ENCODE measurements at places on chromosomes 4 and X.
A peak's percentile ranks its signal among the peaks of the same experiment; 100 is the strongest.

- DNase-seq, result no peak
Measured at GRCh38 chr4:184315675-184316359, 98.1 kb upstream of the ENPP6 start.

- no peak for DNase-seq
Measured at GRCh38 chrX:153686711-153687110, 1.0 kb upstream of the SLC6A8 start.

DNA sequence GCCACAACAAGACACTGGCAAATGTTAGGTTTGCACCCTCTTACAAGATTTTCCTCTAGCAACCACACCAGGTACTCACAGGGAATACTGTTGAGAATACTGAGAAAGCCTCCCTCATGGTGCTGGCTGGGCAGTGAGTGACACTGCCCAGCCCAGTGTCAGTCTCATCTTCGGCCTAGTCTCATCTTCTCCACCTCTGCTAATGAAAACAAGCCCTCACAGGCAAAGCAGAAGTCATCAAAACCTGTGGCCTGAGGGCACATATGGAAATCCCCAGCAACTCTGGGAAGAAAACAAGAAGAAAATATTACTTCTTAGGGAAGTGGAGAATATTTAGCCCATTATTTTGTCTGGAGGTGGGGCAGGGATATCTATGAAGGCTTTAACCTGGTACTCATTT, 7.9 kb upstream of the ADAM29 start:
- DNase-seq, result no peak

DNA sequence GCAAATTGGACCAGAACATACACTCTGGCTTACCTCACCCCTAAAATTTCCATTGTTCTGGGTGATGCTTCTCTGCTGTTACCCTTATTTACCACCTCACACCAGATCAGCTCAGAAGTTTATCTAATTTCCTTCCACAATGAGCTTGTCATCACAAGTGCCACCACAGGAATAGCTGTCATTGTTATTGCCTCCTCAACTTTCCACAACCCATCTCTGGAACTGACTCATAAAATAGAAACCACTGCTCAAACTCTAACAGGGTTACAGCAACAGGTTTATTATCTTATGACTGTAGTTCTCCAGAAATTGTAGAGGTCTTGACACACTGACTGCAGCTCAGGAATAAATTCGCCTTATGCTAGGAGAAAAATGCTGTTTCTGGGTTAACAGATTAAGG, 52.7 kb downstream of the ZNF718 start:
- DNase-seq, result no peak

- peak; percentile 50 for DNase-seq
Measured at GRCh38 chr4:153266988-153267387, 62.7 kb downstream of the TRIM2 start.

DNA sequence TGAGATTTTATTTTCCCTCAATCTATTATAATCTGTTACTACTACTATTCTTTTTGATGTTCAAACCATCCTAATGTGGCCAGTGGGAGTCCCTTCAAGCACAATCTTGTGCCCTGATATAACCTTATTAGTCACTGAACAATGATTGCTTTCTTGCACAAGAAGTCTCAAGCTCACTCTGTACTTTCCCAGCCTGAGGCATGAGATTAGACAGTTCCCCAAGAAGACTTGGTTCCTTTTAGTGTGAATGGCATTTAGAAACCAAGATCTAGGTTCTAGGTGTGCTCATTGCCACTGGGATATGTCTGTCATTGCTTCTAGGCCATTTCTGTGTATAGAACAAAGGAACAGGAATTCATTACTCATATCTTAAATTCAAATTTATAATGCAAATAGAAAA, 28.0 kb upstream of the RBM41 start:
- peak; percentile 11 for DNase-seq

DNA sequence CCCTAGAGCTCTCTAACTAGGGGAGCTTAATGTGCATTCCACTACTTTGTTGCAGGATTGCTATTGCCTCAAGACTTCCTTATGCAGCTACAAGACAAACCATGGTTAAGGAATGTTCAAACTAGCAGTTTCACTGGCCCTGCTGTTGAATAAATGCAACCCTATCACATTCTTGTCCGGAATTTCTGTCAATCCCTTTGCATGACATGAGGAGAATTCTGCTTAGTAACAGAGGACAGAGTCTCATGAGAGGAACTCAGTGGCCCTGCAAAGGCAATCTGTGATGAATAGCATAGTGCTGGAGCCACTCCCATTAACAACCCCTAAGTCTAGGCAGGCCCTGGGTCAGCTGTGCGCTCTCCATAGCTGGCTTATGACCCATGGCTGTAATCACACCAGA, 30.7 kb upstream of the SGMS2 start:
- DNase-seq, result no peak

GRCh38 chr4:6180841-6181631, 19.3 kb downstream of the JAKMIP1 start:
- no peak for DNase-seq

GRCh38 chr4:106628586-106629267, 260.1 kb upstream of the GIMD1 start:
- DNase-seq, result no peak

GRCh38 chr4:38752941-38753806, 29.6 kb downstream of the TLR10 start:
- peak; percentile 96 for DNase-seq

- peak; percentile 21 for DNase-seq
Measured at GRCh38 chrX:102985192-102985591, 48.1 kb downstream of the RAB40AL start.

GRCh38 chr4:176443117-176443516, 123.4 kb downstream of the SPCS3 start:
- DNase-seq, result no peak

- DNase-seq, result no peak
Measured at GRCh38 chr4:186020106-186020792, 48.7 kb upstream of the TLR3 start.

DNA sequence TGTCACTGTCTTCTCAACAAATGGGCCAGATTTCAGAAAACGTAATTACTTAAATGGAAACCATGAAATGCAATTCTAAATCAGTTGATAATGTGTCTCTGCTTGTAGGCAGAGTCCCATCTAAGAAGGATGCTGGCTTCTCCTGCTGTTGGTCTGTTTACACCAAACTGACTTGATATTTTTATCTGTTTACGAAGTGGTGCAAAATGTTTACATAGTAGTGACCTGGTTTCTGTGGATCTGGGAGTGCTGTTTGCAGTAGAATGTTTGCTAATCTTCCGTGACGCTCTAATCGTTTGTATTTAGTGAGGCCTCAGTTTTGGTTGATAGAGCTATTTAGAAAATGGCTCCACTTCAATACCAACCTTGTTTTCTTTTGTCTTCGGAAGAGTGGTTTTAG, 213.5 kb downstream of the VEGFC start:
- DNase-seq, result no peak

DNA sequence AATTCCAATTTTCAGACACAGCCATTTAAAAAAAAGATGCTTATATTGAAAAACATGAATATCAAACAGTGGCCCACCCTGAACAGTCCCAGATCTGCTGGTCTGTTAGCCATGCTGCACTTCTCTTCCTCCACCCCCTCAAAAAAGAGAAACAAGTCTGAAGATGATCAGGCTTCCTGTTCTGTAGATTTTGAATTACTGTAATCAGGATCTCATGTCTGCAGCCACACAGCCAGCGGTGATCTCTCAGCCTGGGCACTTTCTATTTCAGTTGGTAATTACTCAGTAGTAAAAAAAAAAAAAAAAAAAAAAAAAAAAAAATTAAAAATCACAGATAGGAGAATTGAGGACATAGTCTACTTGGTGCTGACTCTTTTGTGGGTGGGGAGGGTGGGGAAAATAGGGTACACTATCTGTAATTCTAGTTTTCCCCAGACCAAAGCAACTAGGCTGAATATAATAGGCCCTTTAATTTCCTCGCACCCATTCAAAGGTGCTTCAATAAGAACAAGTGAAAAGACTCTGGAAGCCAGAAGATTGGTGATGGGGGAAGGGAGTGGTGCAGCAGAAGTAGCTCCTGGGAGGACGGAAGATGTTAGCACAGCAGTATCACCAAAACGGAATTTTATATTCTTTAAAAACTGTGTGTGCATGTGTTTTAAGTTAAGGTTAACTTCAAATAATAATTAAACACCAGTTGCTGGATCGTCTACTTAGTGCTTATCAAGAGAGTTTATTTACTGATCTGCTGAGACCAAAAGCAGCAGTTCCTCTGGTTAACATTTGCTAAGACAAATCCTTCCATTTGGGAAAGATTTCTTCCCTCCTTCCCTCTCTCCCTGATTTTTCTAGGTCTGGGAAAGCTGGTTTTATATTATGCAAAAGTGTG, 47.0 kb downstream of the SPRY1 start:
- no peak for DNase-seq

- no peak for DNase-seq
Measured at GRCh38 chrX:78109458-78109857, 5.4 kb downstream of the PGK1 start.

DNA sequence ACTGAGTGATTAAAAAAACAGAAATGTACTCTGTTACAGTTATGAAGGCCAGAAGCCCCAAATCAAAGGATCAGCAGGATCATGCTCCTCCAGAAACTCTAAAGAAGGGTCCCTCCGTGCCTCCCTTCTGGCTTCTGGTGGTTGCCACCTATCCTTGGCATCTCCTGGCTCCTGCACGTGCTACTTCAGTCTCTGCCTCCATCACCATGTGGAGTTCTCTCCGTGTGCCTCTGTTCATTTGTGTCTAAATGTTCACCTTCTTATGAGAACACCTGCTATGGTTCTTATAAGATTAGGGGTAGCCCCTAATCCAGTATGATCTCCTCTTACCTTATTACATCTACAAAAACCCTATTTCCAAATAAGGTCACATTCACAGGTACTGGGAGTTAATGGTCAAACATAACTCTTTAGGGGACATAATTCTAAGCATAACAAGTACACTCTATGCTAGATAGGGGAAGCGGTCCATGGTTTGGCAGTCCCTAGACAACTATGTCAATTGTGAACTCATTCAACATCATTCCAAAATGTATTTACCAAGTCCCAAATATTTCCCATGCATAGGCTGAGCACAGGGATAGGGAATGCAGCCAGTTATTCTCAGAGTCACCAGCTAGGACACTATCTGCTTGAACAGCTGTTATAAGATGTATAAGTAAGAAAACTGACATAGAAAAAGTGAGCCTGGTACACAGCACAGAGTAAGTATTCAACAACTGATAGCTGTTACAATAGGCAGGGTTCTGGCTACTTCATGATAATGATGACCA, 295.5 kb upstream of the BOD1L1 start:
- no peak for DNase-seq
